ENCODE measurements at places on chromosomes 7 and 10.

DNA sequence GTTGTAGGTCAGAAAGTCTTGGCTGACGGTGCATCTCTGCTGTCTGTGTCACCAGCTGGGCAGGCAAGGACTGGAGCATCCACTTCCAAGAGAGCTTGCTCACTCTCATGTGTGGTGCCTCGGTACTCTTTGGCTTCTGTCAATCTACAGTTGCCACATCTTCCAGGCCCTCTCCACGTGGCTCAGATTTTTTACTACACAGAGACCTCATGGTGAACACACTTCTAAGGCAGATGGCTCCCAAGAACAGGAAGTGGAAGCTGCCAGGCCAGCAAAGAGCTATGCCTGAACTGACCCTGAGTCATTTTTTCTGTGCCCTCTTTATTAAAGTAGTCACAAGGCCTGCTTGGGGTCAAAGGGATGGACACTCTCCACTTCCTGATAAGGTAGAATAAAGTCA lies 351.5 kb upstream of the AUTS2 start:
- DNase-seq = no peak

GRCh38 chr10:110214371-110214826 lies 7.0 kb downstream of the MXI1 start:
- DNase-seq = no peak

DNA sequence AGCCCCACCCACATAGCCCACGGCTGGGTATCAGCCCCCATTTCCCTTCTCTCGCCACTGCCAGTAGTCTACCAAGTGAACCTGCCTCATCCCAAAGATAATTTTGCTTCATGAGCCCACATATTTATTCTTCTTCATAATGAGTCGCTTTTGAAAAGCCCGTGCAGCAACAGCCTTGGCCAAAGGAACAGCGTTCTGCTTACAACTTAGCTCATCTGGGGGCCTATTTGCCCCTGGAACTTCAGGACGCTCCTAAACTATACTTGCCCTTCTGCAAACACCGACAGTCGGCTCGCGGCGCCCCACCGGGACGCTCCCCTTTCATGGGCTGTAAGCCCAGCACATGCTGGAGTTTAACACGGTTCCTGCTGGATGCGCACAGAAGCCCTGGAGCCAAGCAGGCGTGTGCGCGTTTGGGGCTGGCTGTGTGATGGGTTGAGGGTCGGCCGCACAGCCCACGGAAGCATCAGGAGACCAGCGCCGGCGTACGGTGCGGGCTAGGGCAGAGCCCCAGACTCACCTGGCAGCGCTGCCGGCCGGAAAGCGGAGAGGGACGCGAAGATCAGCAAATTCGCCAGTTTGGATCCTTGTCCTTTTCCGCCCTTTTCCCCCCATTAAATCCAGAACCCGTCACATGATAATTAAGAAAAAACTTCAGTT lies 370 bp downstream of the TMEM60 start:
- no peak for DNase-seq

GRCh38 chr7:19377611-19378344 lies 232.6 kb upstream of the FERD3L start:
- no peak for DNase-seq

Data from stimulated activated CD4-positive, alpha-beta T cell treated with anti-CD3 and anti-CD28 coated beads, Interleukin-12 subunit alpha, Interleukin-12 subunit beta, amount 100 ng/mL, for 24 hours (primary cell).